ENCODE measurements at places on chromosomes 6 and 20.

DNA sequence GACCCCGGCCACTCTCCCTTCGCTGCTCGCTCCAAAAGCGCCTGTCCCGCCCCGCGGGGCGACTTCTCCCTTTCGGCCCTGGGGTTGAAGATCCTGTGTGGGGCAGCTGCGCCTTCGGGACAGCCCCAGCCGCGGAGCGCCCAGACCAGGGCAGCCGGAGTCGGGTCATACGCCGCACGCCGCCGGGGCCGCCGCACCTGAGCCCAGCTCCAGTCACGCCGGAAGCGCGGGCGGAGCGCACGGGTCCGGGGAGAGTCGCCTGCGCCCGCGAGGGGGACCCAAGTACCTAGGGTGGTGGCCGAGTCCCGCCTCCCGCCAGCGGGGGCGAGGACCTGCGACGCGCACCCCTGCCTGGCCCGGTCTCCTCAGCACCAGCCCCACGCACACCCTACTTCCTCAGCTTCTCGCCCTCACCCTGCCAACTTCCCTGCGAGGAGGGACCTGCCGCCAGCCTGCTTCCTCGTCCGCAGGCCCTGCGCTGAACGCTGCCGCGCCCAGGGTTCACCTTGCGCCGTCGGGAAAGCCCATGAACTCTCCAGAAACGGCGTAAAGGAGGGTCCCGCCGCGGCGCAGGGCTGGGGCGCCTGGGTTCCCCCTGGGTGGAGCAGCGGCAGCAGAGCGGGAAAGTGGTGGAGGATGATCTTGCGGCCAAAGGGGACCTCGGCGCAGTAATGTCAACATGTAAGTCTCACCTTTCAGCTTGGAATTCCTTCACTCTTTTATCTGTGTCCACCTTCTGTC lies at the start of gene ADGRG6:
ADGRG6 (plus strand) TSS at position 357 of the 741 bp plus-strand sequence; CDS start at position 680, 323 bp downstream.
- no peak for DNase-seq

- no peak for DNase-seq
These were observed 37.3 kb upstream of the BPIFA2 start for GRCh38 chr20:33130568-33131061.

DNA sequence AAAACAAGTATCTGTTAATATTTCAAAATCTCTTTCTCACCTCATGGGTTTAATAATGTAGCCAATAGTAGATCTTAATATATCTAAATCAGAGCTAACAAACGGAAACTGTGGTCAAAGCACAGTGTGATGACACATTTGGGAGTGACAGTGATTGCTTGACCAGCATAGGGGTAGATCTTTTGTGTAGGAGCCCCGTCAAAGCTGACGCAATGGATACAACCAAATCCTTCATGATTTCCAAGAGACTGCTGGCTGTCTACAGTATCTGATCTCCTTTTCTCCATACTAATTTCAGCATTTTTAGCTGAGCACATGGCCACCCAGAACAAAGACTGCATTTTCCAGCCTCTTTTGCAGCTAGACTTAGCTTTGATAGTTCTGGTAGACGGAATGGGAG lies 299.3 kb upstream of the ECI2 start:
- DNase-seq = no peak

DNA sequence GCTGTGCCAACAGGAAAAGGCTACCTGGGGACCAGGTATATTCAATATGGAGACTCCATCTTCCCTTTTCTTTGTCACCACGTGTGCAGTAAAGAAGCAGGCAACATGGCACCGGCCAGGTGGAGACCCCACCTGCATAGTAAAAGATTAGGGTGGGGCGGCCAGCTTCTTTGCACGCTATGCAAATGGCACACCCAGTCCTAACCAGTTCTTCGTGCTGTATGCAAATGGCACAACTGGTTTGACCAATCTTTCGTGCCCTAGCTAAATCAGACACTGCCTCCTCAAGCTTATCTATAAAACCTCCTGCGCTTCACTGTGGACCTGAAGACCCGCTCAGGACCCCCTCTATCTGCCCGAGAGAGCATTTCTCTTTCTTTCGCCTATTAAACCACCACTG lies 88.8 kb upstream of the EZR start:
- no peak for DNase-seq

- no peak for DNase-seq
These were observed 49.9 kb upstream of the RANBP9 start for GRCh38 chr6:13761361-13762036.

GRCh38 chr6:75466636-75467035 lies 27.0 kb downstream of the FILIP1 start:
- no peak for DNase-seq

DNA sequence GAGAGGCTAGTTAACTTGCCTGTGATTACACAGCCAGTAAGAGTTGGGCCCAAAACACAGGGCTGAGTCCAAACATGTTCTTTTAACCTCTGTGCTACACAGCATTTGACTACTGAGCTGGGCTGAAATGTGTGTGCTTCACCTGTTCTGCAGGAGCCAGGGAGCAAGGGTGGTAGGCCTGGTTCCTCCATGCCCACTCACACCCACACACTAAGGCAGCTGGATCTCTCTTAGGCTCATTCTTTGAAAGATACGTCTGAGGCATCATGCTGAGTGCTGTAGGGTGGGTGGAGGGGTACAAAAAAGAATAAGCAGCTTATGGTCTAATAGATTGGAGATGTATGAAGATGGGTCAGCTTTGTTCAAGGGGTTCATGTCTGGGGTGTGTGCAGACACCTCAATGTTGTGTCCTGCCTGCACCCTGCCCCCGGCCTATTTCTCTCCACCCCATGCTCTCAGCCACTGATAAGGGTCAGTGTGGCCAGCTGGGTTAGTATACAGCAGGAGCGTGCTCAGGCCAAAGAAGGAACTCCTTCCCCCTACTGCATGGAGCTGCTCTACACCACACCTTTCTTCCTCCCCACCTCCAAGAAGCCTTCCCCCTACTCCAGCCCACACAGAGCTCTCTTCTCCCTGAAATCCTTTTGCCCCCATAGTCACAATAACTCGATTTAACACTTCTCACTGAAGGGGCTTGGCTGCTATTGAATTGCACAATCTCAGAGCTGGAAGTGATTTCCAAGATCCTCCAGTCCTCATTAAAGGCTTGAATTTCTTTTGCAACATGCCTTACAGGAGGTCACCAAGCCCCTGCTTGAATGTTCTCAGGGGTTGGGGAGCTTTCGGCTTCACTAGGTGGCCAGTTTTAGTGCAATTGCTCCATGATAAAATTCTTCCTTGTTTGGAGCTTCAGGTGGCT lies 3.4 kb downstream of the PPP2R5D start:
- no peak for DNase-seq

- no peak for DNase-seq
These were observed 90.7 kb upstream of the CCDC28A start for GRCh38 chr6:138682704-138683527.

- no peak for DNase-seq
These were observed 110.3 kb upstream of the BACH2 start for GRCh38 chr6:90406957-90407356.

GRCh38 chr6:36139991-36140710 lies 9.8 kb downstream of the MAPK13 start:
- DNase-seq = no peak

- DNase-seq = no peak
These were observed 6.1 kb downstream of the PRDM13 start for GRCh38 chr6:99612551-99613408.

- no peak for DNase-seq
These were observed 38.4 kb upstream of the FUCA2 start for GRCh38 chr6:143549949-143550268.

DNA sequence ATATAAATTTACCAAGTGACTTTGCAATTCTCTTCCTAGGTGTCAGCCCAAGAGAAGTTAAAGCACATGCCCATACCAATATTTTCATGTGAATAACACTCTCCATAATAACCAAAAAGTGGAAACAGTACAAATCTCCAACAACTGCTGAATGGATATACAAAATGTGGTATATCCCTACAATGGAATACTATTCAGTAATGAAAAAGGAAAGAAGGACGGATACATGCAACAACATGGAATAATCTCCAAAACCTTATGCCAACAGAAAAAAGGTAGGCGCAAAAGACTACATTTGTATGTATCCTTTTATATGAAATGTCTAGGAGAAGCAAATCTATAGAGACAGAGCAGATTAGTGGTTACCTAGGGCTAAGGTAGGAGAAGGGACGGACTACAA lies 487.7 kb upstream of the ID4 start:
- no peak for DNase-seq

- DNase-seq = no peak
These were observed 5.8 kb upstream of the ADAM33 start for GRCh38 chr20:3687655-3688054.

Measured in activated CD4-positive, alpha-beta T cell treated with anti-CD3 and anti-CD28 coated beads for 1 hour (primary cell).